ENCODE measurements at places on chromosomes 7 and 10.

- no peak for DNase-seq
Measured at GRCh38 chr10:124564881-124565280, 103.3 kb downstream of the LHPP start.

DNA sequence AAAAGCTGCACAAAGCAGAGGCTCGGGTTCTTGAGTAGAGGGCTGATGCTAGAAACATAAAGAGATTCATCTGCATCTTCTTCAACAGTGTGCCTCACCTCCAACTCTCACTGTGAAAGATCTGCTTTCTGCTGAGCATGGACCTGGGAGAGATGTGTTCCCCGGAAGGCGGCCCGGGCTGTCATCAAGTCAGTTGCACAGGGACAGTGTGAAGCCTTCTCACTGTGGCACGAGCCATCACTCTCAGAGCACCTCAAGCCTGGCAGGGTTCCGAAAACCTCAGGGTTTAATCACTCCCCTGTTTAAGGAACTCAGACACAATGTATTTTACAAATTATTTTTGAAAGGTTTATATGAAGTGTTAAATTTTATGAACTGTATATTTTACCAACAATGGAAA, 98.7 kb downstream of the RBM20 start:
- no peak for DNase-seq

DNA sequence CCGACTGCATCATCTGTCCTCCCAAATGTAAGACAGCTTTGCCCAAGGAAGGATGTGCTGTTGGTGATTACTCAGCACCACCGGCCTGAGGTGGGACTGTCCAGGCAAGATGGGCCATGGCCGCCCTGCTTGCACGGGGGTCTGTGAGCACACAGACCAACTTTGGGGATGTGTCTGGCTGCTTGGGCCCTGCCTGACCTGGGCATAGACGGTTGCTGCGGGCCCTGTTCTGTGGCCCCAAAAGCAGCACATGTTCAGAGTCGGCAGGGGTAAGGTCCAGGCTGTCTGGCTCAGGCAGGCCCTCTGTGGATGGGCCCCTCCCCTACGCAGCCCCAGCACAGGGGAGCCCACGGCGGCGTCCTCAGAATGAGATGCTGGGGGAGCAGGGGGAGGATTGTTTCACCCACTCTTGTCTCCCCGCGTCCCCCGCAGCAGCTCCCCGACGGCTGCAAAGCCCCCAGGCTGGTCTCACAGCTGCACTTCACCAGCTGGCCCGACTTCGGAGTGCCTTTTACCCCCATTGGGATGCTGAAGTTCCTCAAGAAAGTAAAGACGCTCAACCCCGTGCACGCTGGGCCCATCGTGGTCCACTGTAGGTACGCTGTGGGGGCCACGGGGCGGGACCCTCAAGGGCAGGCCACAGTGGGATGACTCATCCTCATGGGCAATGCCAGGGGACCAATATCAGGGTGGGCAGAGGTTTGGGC, 58.4 kb downstream of the MKI67 start:
- no peak for DNase-seq

GRCh38 chr7:150415161-150416153, 35.0 kb upstream of the GIMAP8 start:
- DNase-seq, result no peak

DNA sequence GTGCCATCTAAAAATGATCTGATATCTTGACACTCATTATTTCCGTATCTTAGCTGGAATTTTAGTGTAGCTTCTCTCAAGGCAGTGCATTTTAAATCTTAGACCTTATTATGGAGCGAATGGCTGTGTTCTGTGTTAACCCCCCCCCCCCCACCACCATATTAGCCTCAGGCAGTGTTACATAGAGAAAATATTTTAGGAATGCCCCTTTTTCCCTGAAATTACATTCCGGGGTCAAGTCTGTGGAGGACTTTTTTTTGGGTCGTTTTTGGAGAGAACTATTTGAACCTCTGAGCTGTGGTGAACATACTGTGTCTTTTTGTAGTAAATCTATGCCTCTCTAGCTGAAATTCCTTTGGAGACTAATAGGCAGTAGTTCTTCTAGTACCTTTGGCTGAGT, 3.1 kb downstream of the CCDC126 start:
- DNase-seq, result no peak

- DNase-seq, result no peak
Measured at GRCh38 chr7:46226860-46227259, 305.8 kb upstream of the IGFBP3 start.

DNA sequence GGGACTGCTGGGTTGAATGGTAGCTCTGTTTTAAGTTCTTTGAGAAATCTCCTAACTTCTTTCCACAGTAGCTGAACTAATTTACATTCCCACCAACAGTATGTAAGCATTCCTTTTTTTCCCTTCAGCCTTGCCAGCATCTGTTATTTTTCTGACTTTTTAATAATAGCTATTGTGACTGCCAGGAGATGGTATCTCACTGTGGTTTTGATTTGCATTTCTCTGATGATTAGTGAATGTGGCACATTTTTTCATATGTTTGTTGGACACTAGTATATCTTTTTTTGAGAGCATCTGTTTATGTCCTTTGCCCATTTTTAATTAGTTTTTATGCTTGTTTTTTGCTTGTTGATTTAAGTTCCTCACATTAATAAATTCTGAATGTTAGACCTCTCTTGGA, 990.8 kb downstream of the GATA3 start:
- no peak for DNase-seq

GRCh38 chr10:60954035-60954434, 10.1 kb upstream of the RHOBTB1 start:
- no peak for DNase-seq

GRCh38 chr10:97174941-97175340, 10.8 kb downstream of the SLIT1 start:
- no peak for DNase-seq

DNA sequence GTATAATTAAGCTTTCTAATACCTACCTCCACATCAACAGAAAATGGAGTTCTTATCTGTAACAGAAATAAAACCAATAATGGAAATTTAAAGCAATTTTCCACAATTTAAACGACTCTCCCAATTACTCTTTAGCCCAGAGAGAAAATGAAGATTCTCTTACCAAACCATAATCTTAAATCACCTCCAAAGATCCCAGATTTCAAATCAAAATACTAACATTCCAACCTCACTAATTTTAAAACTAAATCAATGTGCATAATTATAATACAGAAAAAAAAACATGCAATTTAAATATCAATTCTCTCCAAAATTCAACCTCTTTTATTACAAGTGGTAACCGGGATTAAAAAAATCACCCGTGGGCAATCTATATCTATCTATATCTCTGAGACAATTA, 1.5 kb downstream of the HERC4 start:
- DNase-seq, result no peak

- DNase-seq, result no peak
Measured at GRCh38 chr7:17710312-17710711, 230.0 kb downstream of the SNX13 start.

DNA sequence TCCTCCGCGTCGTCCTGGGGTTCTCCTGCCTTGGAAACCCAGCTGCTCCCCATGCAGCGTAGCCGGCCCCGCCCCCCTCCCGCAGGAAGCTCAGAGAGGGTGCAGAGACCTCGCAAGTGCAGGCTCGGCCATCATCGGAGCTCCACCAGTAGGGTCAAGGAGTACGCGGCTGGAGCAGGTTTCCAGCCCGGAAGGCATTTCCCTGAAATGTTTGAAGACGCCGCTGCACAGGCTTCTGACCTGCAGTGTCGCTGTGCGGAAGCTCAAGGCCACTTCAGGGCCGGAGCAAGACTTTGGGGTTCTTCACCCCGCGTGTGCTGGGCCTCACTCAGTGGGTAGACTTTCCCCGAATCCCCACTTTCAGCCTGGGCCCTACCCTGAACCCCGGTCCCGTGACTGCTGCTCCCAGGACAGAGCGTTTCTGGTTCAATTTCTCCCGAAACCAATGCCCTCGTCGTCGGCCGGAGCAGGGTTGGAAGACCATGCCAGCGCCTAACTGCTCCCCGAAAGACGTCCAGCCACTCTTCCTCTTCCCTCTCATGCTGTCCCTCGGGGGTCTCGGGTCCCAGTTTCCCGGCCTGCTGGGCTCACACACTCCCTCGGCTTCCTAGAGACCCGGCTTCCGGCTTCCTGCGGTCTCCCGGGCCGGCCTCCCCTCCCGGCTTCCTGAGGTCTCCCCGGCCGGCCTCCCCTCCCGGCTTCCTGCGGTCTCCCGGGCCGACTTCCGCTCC, 52.1 kb downstream of the INSIG1 start:
- no peak for DNase-seq

DNA sequence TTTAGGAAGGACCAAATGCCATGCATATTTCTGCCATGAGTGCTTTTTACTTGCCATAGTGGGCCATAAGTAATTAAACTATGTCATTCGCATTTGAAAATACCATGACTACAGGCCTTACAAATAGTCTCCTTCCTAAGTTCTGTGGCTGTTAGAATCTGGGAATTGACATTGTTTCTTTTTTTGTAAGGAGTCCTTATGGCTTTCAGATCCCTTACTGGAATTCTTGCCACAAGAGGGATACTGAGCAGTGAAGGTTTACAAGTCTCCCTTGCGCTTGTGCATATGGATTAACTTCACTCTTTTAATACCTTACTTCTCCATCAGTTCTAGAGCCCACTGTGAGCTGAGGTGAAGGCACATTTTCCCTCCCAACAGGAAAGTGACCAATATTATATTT, 166.0 kb downstream of the NRG3 start:
- no peak for DNase-seq

DNA sequence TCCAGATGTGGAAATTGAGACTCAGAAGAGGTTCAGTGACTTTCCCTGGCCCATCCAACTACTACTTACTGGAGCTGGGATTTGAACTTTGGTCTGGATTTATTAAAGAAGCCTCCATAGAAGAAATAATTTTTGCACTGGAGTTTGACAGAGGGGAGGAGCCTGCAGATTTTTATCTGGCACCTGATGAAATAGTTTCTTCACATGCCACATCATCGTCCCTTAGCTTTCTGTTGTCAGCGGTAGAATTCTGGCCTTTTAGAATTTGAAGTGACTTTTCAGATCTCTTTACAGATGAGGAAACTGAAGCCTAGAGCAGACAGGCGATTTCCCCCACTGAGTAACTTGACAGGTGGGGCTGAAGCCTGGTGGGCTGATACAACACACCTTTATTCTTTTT, 233.5 kb downstream of the LRMDA start:
- DNase-seq, result no peak

- DNase-seq, result no peak
Measured at GRCh38 chr10:28738200-28738599, 60.9 kb downstream of the BAMBI start.

GRCh38 chr7:29479301-29480200, 84.1 kb upstream of the PRR15 start:
- no peak for DNase-seq

- no peak for DNase-seq
Measured at GRCh38 chr10:18044976-18045720, 93.4 kb downstream of the SLC39A12 start.

- no peak for DNase-seq
Measured at GRCh38 chr10:47046321-47047126, 135.3 kb downstream of the PTPN20 start.

- DNase-seq, result no peak
Measured at GRCh38 chr10:56895306-56895705, 534.2 kb upstream of the ZWINT start.

DNA sequence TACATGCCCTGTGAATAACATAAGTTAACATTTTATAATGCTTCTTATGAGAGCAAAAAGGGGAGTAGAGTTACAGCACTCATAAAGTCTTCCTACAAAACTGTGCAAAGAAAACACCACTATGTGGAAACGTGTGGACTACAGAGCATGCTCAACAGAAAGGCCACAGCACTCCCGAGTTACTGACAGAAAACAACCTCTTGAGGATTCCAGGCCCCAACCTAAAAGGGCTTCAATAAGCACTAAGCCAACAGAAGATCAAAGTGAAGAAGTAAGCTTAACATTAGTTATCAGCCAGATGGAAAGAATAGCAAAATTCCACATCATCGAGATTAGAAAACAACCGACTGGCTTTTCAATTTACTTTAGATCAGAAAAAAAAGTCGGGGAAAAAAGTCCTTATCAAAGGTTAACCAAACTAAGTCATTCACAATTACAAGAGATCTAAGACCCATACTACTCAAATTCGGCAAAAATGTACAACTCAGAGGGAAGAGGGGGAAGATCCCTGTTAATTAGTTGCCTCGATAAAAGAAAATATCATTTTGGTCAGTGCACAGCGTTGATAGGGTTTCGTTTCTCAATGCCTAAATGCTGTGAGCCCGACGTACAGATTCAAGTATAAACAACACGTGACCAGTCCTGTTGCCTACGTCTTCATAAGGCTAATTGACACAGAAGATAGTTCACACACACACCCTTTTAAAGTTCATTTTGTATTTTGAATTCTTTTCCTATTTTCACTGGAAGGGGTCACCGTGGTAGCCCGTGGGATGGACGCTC, 1.4 kb downstream of the KBTBD2 start:
- DNase-seq, result no peak

DNA sequence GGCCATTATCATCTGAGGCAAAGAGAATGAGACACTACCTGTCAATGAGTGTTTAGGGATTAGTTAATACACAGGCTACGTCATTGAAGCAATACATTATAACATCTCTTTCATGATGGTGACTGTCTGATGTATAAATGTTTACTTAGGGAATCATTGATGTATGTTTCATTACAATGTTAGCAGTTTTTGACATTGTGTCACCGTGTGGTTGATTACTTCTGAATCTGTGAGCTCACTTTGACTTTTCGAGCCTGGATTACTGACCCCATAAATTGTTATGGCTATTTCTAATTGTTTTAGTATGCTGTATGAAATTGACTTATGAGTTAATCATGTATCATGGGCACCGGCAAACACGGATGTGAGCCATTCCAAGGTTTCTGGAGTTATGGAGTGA, 494.0 kb downstream of the MAGI2 start:
- DNase-seq, result no peak

All from T1000 (cell line).